ENCODE measurements at places on chromosomes 7 and 10. TPM values are rescaled to one million over a fixed set of nuclear protein-coding genes. Genes with fewer than 3 reads are reported as not detected.

- no peak for DNase-seq
Measured at GRCh38 chr10:32982293-32982709, 24.3 kb upstream of the ITGB1 start.

DNA sequence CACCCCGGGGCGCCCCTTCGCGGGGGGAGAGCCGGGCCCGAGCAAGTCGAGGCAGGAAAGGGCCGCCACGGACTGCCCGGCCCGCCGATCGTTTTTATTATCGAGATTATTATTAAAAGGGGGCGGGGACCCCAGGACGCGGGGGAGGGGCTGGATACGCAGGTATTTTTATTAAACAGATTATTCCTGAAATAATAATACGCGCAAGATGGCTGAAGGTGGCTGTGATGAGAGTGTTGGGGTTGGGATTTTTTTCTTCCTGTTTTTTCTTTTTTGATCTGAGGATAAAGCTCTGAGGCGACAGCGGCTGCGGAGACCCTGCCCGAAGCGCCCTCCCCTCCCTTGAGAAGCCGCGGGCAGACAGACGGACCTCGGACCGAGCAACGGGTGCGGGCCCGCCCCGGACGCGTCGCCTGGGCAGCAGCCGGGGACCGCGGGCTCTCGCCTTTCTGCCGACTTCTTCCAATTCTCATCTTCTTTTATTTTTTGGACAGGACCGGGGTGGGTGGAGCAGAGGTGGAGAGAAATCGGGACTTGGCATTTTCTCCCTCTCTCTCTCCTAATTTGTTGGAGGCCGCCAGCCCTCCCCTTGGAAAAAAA lies 1.4 kb upstream of the TRIM8 start:
- peak; percentile 42 for DNase-seq

DNA sequence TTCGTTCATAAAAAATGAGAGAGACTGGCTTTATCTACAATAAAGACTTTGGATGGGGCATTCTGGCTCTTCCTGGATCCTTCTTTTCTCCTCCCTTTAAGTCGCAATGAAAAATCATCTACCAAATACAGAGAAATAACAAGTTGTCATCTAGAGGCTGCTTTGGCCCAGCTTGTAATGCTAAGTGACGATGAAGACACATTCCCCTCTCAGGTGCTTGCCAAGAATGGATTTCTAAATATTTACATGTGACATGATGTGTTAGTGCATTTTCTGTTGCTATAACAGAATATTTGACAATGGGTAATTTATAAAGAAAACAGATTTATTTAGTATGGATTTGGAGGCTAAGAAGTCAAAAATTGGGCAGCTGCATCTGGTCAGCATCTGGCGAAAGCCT lies 308.6 kb upstream of the NPVF start:
- no peak for DNase-seq

DNA sequence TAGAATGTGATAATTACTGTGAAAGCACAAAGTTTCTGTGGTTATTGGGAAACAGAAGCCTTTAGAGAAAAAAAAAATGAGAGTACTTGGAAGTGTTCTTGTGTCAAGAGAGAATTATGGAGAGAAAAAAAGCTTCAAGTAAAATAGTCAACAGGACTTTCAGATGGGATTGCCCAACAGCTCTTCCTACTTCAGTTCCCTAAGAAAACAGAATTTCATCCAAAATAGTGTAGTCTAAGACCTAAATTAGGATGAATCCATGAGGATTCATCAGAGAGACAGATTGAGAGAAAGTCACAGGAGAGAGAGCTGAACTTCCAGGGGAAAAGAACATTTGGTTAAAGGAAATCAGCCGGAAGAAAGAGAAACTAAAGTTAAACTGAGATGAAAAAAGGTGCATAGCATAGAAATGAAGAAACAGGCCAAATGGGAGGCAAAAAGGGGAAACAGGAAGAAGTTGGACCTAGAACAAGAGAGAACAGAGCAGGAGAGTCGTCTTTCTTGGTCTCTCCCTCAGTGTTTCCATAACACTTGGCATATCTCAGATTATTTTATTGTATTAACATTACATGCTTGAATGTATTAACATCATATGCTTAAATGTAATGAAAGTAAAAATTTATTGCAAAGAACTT lies 2.5 kb downstream of the SCIN start:
- no peak for DNase-seq

- no peak for DNase-seq
Measured at GRCh38 chr10:32144817-32145688, 88.8 kb upstream of the KIF5B start.

- DNase-seq = no peak
Measured at GRCh38 chr7:9937944-9938631, 1035.6 kb upstream of the PHF14 start.

- DNase-seq = peak; percentile 31
Measured at GRCh38 chr7:77327932-77328628, 88.1 kb downstream of the GSAP start.

DNA sequence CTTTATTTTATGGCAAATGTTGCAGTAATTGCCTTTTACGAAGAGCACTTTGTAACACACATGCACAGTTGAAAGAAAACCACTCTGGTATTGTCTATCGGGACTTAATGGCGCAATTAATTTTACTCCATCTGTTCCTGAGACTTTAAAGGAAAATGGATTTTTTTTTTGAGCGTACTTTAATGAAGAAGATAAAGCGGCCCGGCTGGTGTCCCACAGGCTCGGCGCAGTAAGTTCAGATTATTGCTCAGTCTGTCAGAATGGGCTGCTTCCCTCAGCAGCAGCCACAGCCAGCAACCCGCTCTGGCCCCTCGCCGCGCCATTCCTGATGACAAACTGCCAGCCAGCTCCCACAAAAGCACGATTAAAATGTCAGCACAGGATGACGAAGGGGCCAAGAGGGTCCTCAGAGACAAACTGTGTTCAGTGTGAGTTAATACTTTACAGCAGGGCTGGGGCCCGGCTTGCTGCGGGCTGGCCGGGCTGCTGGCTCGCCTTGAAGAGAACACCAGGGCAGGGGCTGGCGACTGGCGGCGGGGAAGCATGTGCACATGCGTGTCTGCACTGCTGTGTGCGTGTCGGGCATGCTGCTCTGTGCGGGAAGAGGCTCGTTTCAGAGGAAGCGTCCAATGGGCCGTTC lies 501.0 kb upstream of the GALNT17 start:
- no peak for DNase-seq

DNA sequence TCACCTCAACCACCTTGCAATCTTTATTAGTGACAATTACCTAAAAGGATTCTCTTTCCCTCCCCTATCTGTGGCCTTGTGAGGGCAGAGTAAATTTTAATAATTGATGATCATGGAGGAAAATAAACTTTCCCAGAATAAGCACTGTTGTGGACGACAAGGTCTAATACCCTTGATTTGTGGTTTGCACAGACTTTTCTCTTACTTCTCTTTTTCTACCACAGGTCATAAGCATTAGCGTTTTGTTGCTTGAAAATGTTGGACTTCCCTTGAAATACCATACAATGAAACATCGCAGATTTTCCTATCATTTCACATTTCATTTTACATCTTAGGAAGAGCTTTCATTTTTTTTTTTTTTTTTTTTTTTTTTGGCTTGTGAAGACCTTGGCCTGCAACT lies 188.1 kb upstream of the TMEM72 start:
- peak; percentile 12 for DNase-seq

DNA sequence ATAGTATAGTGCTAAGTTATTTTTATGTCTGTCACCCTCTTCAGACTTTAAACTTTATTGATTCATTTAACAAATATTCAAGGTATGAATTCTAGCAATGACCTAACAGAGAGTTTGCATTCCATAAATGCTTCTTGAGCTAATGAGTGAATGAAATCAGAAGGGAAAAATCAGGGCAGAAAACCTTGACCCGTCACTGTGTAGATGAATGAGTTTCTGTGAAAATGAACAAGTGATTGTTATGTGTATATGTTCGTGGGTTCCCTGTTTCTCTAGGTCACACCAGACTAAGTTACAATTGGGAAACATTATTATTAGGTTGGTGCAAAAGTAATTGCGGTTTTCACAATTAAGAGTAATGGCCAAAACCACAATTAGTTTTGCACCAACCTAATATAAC lies 30.1 kb downstream of the APBB1IP start:
- DNase-seq = no peak

DNA sequence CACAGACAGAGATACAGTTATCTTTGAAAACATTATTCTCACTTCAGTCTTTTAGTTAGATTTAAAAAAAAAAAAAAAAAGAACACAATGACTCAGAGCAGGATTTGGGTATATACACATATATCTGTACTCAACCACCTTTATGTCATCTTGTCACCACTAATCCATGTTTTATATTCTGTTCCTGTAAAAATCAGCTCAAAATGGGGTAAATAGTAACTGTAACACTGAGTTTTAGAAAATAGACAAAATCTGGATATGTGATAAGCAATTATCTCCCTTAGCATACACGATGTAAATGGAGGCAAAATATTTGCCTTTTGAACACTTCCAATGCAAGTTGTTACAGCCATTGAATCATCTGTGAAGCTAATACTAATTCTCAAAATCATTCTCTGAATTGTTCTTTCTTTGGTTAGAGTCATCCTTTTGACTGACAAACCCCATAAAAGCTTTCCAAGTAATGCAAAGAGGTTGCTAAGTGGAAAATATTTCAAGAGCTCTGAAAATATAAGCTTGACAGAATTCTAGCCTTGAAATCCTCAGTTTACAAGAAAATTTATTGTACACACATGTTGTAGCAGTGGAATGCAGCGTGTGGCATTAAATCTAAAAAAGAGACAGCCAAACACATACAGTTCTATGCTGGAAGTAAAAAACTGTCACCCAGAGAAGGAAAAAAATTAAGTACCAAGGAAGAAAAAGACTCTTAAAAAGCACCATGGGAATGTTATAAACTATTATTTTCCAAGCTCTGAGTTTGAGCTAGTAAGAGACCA lies 502.2 kb upstream of the PHF14 start:
- DNase-seq = no peak

DNA sequence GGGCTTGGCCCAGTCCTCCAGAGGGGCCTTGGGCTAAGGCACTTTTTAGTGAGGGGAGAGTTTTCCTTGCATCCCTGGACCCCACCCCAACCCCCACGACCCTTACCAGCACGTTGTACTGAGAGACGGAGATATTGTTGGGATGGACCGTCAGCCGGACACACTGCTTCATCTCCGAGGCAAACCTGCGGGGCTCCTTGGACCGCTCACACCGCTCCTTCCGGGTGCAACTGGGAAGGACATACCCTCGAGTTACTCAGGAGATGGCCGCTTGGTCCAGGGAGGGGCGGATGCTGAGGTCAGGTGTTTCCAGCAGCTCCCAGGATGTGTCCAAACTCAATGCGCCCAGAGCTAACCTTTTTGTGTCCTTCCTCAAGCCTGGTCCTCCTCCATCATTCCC lies 348.0 kb downstream of the PLXNA4 start:
- no peak for DNase-seq

DNA sequence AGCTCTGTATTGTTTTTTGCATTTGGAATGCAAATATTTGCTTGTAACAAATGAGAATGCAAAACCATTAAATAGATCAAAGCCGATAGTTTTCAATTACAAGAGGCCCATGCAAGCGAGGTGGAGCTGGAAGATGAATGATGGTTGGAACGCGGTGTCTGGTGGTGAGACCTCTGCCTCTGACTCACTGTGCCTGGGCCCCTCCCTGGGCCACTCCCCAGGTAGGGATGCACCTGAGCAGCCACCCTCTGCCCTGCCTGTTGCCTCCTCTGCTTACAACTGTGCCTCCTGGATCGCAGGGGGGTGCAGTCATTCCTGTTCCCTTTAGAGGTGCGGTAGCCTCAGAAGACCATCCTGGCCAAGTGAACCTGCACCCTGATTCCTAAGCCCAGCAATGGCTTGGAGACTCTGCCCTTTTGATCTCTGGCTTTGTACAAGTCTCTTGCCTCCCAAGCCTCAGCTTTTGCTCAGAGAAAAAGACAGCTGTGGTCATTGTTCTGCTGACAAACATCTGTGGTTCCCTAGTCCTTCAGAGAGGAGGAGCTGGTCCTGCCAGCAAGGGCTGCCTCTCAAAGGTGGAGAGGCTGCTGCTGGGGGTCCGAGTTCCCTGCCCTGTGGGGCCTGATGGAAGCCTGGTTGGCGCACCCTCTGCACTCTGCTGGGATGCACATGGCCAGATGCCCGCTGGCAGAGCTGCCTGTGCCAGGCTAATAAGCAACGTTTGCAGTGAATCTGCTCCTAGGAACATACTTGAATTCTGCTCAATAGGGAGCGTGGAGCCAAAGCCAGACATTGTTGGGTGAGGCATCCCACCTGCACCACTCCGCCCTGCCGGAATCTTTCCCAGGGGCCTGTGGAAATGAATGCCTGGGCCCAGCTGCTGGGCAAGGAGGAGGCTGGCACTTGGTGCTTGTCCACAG lies 126.3 kb upstream of the TCERG1L start:
- no peak for DNase-seq

- no peak for DNase-seq
Measured at GRCh38 chr7:147411096-147411495, 1179.5 kb upstream of the C7orf33 start.

DNA sequence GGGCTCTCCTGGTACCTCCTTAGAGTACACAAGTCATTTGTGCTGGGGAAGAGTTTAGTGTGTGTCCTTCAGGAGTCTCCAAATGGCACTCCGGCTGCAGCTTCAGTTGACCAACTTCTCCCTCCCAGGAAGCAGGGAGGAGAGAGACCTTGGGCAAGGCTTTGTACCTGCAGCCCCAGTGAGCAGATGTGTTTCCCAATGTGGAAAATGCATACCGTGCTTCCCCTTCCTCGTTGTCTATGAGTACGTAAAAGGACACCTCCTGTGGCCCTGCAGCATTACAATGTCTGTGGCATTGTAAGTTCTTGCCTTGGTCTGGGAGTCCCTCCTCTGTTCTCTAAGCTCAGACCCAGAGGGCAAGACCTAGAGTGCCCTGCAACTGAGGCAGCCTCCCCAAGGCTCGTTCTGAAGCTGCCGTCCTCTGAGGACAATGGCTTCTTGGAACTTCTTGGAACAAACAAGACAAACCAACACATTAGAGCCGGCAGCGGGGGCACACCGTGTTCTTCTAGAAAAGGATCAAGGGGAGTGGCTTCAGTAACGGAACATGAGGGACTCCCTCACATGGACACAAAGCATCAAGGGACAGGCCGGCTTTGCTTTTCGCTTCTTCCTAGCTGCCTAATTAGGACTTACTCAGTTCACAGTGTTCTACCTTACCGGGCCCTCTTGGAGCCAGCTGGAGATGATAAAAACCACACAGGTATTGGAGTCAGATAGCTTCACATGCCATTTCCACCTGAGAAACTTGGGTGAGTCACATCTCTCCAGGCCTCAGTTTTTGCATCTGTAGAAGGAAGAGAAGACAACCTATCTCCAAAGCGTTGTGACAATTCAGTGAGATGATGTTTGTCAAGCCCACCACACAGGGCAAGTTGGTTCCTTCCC lies 20.9 kb upstream of the PPA1 start:
- no peak for DNase-seq

GRCh38 chr7:41446606-41447449 lies 256.1 kb downstream of the INHBA start:
- no peak for DNase-seq

The CTNNA3 gene
- under 0.01 TPM for total RNA-seq

The MSRB2 gene
- 6.7 TPM for total RNA-seq

The TMEM120A gene
- 9.4 TPM for total RNA-seq

The ELMO1 gene
- total RNA-seq = 508 TPM

The IQCE gene
- total RNA-seq = 4.6 TPM

The LHFPL3 gene
- total RNA-seq = not detected

Data from hematopoietic multipotent progenitor cell (in vitro differentiated cells).